ENCODE measurements at places on chromosomes 2 and 18.

GRCh38 chr2:161556440-161556839, 67.8 kb upstream of the SLC4A10 start:
- DNase-seq = no peak

- peak; percentile 64 for DNase-seq
Measured at GRCh38 chr2:1628893-1629292, 115.4 kb downstream of the PXDN start.

- no peak for DNase-seq
Measured at GRCh38 chr2:39385172-39385571, 51.9 kb downstream of the MAP4K3 start.

DNA sequence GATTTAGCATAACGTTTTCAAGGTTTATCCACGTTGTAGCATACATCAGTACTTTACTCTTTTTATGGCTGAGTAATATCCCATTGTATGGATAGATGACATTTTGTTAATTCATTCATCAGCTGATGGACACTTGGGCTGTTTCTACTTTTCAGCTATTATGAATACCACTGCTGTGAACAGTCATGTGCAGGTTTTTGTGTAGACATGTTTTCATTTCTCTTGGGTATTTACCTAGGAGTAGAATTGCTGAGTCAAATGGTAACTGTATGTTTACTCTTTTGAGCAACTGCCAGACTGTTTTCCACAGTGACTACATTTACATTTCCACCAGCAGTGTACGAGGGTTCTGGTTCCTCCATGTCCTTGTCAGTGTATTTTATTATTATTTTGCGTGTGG, 33.9 kb downstream of the COX7A2L start:
- DNase-seq = no peak

GRCh38 chr2:121015971-121016485, 269.0 kb downstream of the TFCP2L1 start:
- no peak for DNase-seq

GRCh38 chr2:107776362-107776761, 50.3 kb upstream of the RGPD4 start:
- DNase-seq = no peak

GRCh38 chr2:121969166-121969565, 213.7 kb downstream of the TSN start:
- no peak for DNase-seq

DNA sequence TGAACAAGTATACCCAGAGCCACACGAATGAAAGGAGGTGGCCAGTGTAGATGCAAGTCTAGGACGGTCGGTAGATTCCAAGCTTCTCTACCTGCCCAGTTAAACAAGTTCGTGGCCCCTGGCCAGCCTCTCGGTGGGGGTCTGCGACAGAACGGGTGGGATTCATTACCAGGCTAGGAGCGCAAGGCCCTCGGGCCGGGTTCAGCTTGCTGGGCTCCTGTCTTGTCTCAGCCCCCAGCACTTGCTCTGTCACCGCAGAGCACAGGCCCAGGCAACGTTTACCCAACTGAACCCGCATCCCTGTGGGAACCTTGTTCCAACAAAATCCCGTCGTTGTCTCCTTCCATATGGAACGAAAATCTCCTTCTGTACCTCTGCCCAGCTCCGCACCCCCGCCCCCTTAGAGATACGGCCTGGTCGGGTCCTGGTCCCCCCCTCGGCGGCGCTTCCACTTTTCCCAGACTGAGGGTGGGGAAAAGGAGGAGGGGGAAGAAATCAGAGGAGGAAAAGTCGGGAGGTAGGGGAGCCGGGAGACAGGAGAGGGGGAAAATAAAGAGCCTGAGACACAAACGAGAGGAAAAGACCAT, 1.9 kb upstream of the EMX1 start:
- DNase-seq = no peak

- no peak for DNase-seq
Measured at GRCh38 chr2:43718530-43719124, 42.4 kb upstream of the C1GALT1C1L start.

DNA sequence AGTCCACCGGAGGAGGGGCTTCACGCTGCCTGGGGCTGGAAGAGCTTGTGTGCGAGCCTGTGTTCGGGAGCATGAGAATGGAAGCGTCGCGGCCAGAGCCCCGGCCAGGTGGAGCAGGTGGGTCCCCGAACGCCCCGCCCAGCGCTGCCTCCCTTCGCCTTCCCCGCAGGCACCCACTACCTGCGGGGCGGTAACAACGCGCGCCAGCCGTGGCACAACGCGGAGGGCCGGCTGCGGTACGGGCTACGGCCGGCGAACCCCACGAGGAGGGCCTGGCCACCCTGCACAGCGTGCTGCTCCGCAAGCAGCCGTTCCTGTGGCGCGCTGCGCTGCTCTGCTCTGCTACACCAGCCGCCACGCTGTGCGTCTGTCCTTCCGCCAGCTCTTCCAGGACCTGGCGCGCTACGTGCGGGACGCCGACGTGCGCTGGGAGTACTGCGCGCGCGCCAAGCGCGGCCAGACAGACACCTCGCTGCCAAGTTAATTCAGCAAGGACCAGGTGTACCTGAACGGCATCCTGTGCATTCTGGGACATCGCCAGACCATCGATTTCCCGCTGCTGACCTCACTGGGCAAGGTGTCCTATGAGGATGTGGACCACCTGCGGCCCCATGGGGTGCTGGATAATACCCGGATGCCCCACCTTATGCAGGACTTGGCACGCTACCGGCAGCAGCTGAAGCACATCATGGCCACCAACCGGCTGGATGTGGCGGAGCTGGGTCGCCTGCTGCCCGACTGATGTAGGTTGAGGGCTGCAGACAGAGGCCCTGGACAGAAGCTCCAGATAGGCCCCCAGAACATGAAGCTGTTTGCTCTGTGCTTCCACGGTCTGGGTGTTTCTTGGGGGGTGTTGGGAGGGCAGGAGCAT, 200.6 kb downstream of the NAPG start:
- no peak for DNase-seq

GRCh38 chr2:162915858-162916257, 77.3 kb upstream of the KCNH7 start:
- no peak for DNase-seq

DNA sequence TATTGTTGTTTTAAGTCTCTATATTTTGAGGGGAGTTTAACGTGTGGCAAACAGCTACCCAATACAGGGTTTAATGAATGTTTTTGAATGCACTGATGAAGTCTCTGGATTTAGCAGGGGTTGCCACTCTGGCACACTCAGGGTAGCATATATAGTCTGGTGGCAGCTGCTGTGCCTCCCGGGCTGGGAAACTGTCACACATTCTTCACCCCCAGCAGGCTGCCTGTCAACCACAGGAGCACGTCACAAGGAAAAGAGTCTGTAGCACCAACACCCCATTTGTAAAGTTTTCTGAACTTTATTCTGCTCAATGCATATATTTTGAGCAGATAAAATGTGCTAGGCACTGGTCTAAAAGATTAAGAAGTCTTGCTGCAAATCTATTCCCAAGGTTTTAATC, 39.3 kb downstream of the NGEF start:
- DNase-seq = no peak

DNA sequence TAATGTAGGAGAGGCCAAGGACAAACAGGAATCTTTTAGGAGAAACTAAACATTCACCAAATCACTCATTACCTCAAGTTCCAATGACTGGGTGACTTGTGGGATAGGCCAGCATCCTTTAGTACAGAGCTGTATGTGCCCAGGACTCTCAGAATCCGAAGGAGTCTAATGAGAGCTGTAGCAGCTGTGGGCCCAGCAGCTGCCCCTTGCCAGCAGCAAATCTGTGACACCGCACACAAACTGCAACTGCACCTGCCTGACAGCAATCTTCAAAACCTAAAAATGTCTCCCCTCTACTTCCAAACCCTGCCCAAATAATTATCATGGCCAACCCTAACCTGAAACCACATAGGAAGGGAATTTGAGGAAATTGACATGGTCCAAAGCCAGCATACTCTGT, 44.5 kb upstream of the ACVR2A start:
- DNase-seq = no peak

DNA sequence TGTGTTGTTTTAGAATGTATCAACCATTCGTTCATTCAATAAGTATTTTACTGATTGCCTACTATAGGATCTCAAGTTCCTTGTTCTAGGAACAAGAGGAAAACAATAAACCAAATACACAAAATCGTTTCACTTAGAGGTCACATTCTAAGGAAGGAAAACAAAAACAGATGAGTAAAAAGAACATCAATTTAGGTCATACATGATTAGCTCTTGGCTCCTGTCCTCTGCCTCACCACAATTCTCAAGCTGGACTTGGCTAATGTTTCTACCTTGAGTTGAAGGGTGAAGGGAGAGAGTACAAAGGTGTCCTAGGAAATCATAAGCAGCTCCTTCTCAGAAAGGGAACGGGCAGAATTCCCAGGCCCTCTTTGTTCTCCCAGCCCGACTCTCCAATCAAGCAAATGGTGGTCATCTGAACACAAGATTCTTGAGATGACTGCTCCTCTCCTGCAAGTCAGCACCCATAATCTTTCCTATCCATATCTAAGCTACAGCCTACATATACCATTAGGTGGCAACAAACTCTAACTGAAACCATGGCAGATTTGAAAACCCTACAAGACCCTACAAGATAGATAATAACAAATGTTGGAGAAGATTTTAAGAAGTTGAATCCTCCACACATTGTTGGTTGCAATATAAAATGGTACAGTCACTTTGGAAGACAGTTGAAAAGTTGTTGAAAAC, 76.0 kb downstream of the CBLN2 start:
- no peak for DNase-seq

DNA sequence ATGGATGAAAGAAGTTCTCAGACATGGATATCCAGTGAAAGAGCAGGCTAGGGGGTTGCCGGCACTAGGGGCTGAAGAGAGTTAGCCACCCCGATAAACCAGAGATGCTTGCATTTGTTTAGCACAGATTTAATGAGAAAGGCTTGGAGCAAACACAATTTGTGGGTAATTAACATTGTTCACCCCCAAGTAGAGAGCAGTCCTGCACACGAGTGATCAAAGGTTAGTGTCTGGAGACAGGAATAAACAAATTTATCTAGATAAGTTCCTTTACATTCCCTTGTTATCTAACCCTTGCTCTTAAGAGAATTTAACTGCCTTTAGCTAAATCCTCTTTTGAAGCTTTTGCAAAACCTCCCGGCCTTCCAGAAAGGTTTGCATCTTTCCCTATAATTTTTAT, 23.9 kb downstream of the HTR2B start:
- no peak for DNase-seq

DNA sequence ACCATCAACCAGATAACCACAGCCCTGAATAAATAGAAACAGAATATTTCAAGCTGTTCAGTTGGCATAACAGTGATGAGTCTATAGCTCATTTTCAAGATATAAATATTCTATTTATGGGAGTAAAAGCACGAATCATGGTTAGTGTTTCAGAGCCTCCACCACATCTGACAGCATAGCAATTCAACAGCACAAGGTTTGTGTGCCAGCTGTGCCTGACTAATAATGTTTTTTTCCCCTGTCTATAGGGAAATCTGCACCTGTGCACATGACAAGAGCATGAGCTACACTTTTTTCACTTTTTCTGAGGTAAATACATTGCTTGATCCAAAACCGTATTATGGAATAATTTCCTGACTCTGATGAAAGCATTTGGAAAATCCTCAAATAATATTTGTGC, 251.3 kb downstream of the RPIA start:
- no peak for DNase-seq

GRCh38 chr18:73549236-73549635, 598.4 kb downstream of the FBXO15 start:
- DNase-seq = no peak

- no peak for DNase-seq
Measured at GRCh38 chr2:44944952-44945612, 3.6 kb downstream of the SIX3 start.

DNA sequence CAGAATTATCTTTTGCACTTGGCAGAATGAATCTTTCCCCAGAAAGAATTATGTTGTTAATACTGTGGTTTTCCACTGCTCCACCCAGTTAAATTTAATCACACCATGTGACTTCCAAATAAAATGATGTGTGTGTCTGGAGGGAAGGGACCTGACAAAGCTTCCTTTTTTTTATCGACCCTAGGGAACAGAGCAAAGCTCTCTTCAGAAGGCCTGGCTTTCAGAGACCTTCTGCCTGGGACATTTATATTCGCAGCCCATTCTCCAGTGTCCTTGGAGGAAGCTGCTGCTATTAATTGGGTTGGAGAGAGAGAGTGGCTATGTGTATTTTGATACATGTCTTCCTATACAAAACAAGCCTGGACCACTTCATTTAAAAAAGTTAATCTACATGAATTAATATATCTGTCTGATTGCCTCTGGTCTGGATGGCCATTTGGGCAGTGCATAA, 233.7 kb downstream of the PRKCE start:
- no peak for DNase-seq

DNA sequence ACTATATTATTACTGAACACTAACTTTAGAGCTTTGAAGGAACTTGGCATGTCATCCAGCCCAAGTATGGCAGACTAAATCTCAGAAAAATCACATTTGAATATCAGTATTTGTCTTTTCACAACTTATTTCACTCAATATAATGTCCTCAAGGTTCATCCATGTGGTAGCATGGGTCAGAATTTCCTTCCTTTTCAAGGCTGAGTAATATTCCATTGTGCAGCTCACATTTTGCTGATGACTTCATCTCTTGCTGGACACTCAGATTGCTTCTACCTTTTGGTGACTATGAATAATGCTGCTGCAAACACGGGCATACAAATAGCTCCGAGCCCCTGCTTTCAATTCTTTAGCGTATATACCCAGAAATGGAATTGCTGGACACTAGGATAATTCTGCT, 46.7 kb downstream of the RPL31 start:
- DNase-seq = no peak

- no peak for DNase-seq
Measured at GRCh38 chr2:216903470-216903869, 43.6 kb upstream of the TNP1 start.

- peak; percentile 59 for DNase-seq
Measured at GRCh38 chr2:148658807-148659722, 14.5 kb downstream of the EPC2 start.

DNA sequence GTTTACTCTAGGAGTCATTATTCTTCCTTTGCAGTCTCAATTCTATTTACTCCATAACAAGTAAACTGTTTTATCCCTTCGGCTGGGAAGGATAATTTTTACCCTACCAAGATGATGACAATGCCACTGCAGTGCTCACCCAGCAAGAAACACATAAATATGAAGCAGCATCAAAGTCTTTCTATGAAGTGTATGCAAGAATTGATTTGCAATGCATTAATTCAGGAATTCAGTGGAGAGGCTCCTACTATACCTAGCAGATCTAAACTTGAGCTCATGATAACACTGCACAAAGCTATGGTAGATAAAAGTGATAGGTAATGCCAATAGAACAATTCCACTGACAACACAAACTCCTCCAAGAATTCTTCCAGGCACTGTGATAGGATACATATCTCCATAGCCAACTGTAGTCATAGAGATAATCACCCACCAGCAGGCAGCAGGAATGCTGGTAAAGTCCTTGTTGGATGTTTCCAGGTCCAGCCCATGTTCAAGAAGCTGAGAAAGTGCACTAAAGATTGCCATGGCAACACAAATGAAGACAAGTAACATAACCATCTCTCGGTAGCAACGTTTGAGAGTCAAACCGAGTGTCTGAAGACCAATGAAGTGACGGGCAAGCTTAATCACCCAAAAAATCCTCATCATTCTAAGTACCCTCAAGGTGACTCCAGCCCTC, 49.9 kb downstream of the KCNG3 start:
- no peak for DNase-seq

- no peak for DNase-seq
Measured at GRCh38 chr2:203672856-203673255, 33.6 kb upstream of the CD28 start.

All from fibroblast of skin of right quadriceps (primary cell).